Calu3 (cell line): ENCODE measurements at places on chromosomes 5 and 9. TPM values are rescaled to one million over a fixed set of nuclear protein-coding genes. Genes with fewer than 3 reads are reported as not detected.

DNA sequence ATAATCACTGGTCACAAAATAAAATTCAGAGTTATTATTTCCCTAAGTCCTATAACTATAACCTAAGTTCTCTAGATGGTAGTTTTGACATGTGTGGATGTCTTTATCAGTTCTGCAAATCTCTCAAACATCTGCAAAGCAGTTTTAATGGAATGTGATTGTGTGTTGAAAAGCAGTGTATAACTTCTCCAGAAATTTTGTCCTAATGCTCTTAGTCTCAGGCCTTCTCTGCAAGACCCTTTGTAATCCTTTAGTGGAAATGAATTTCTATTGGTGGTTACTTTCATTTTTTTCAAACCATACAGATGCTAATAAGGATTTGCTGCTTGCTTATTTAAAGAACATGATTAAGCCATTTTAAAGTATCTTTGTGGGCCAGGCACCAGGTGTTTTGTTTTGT is 75.5 kb upstream of the LHFPL2 start:
- no peak for DNase-seq

DNA sequence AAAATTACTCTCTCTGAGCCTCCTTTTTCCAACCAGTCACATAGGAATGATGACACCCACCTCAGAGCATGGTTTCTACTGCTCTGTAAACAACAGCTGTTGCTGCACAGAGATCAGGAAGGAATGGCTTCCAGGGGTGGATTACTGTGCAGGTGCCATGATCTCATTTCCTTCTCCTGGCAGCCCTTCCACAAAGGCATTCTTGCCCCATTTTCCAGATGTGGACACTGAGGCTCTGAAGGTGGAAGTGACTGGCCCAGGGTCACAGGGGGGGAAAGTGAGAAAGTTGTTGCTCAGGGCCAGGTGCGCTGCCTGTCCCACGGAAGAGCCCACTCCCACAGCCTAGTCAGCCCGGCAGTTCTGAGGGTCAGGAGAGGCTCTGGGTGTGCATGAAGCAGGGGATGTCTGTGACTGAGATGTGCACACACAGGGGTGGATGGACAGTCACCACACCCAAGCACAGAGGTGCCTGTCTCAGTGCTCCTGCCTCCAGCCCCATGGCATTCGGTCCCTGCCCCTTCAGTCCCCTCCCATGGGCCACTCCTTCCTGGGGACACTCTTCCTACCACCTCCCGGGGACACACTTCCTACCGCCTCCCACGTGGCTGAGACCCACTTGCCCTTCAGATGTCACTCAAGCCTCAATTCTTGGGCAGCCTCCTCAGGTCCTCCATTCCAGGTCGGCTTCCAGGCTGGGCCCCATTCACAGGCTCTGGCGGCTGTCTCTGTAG is 17.0 kb downstream of the FGFR4 start:
- DNase-seq = no peak

DNA sequence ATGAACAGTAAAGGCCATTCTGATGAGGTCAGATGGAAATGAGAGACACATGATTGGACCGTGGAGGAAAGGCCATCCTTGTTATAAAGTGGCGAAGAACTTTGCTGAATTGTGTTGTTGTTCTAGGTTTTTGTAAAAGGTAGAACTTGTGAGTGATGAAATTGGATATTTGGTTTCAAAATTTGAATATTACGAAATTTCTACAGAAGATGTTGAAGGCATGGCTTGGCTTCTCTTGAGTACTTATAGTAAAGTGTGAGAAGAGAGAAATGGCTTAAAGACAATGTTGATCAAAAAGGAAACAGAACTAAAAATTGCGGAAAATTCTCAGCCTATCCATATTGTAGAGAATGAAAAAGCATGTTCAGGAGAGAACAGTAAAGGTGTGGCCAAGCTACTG is 166.6 kb upstream of the S1PR3 start:
- DNase-seq = no peak

DNA sequence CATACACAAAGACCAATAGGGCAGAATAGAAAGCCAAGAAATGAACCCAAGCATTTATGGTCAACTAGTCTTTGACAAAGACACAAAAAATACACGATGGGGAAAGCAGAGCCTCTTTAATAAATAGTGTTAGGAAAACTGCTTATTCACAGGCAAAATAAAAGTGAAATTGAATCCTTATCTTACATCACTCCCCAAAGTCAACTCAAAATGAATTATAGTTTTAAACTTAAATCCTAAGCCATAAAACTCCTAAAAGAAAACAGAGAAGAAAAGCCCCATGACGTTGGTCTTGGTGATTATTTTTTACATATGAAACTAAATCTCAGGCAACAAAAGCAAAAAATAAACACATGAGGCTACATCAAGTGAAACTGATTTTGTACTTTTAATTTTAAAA is 46.8 kb downstream of the CHSY3 start:
- DNase-seq = no peak

- no peak for DNase-seq
These were observed 60.4 kb downstream of the TNC start for GRCh38 chr9:115057559-115057958.

- DNase-seq = no peak
These were observed 45.2 kb upstream of the HMCN2 start for GRCh38 chr9:130220352-130220751.

DNA sequence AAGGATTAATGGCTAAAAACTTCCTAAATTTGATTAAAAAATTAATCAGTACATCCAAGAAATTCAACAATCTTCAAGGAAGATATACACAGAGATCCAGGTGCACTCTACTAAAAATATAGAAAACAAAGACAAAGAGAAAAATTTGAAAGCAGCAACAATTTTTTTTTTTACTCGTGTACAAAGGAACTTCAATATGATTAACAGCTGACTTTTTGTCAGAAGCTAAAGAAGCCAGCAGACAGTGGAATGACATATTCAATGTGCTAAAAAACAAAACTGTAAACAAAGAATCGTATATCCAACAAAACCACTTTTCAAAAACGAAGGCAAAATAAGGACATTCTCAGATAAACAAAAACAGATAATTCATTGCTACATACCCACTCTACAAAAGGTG is 234.6 kb downstream of the FSTL4 start:
- no peak for DNase-seq

The LCN6 gene
- total RNA-seq = not detected in 2 replicates

The PCDHAC2 gene
- total RNA-seq = 12.6 and 17.1 TPM in 2 replicates

The SHOC1 gene
- not detected in 2 replicates for total RNA-seq

The PIP5KL1 gene
- total RNA-seq = 0.17 and 1.1 TPM in 2 replicates

The NOP16 gene
- 84.5 and 88.5 TPM in 2 replicates for total RNA-seq
